Activated T-cell treated with anti-CD3 and anti-CD28 coated beads for 4 hours (primary cell): ENCODE measurements at places on chromosomes 16 and 17.

DNA sequence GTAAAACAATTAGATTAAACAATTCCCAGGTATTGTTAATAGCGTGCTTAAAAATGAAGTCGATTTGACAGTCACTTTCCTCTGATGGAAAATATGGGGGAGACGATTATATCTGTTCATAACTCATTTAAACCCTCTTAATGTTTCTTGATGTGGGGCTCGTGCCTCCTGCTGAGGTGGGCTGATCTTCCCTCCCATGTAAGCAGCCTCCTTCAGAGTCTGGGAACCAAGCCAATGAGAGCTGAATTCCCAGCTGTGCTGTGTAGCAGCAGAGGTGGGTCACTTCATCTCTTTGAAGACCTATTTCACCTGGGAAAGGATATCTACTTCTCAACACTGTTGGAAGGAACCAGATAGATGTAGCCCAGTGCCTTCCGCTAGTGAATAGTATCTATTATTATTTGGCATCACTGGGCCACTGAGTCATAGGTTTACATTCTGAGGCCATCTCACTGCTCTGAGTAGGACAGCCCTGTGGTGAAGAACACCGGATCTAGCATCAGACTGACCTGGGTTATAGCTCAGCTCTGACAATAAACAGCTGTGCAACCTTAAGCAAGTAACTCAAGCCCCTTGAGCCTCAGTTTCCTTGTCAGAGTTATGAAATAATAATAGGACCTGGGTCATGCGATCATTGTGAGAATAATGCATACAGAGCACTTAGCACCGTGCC, 85.3 kb upstream of the C16orf82 start:
- DNase-seq = no peak

DNA sequence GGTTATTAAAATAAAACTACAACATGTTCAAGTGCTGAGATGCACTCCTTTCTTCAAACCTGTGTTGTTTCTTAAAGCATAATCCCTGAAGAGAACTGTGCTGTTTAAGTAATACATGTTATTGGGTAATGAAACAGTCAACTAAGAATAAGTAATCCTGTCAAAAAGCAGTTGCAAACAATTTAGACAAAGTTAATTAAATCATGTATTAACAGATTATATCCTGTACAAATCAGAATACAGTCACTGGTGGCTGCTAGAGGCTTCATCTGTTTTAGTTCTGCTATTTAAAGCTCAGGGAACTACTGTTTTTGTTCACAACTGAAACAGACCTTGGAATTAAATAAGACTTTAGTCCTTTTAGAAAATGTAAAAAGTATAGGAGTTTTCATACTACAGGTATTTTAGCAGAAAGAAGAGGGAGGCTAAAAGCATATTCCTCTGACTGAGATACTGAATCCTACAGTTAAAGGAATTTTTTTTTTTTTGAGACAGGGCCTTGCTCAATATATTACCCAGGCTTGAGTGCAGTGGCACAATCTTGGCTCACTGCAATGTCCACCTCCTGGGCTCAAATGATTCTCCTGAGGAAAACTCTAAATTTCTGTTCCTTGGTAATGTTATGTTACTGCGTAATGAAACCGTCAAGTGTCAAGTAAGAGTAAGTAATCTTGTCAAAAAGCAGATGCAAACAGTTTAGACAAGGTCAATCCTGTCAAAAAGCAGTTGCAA, 27.3 kb upstream of the ITGA2B start:
- DNase-seq = no peak

DNA sequence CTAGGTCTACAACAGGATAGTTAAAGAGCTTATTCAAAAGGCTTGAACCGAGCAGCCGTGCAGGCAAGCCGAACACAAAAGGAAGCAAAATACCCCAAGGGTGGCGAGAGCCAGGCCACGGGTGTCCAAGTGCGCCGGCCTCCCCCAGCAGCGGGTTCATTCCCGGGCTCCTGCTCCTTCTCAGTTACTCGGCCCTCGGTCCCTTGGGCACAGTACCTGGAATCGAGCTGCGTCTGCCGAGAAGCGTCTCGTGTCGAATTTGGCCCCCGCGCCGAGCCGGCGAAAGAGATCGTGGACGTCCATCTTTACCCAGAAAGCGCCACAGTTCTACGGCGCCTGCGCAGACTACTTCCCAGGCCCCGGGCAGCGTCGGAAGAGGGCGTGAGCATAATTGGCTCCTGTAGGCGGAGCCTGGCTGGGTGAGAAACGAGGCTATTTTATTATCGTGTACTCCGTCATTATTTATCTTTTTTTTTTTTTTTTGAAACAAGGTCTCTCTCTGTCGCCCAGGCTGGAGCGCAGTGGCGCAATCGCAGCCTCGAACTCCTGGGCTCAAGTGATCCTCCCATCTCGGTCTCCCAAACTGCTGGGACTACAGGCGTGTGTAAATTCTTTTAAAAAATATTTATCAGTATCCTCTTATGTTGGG, at the start of gene DDX52:
Gene DDX52, minus strand, starts transcription at position 329 of the 649 bp plus-strand sequence. Its CDS starts 26 bp downstream, at position 303.
- peak; percentile 78 for DNase-seq

DNA sequence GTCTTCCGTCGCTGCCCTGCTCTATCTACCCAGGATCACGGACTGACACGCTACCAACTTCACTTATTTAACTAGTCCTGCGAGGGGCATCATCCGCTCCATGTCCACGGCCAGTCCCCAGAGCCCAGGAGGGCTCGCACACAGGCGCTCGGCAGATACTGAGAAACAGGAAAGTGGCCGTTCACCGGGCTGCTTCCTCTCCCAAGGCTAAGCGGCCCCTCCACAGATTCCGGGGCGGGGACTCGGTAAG, 388 bp downstream of the OXLD1 start:
- DNase-seq = no peak

DNA sequence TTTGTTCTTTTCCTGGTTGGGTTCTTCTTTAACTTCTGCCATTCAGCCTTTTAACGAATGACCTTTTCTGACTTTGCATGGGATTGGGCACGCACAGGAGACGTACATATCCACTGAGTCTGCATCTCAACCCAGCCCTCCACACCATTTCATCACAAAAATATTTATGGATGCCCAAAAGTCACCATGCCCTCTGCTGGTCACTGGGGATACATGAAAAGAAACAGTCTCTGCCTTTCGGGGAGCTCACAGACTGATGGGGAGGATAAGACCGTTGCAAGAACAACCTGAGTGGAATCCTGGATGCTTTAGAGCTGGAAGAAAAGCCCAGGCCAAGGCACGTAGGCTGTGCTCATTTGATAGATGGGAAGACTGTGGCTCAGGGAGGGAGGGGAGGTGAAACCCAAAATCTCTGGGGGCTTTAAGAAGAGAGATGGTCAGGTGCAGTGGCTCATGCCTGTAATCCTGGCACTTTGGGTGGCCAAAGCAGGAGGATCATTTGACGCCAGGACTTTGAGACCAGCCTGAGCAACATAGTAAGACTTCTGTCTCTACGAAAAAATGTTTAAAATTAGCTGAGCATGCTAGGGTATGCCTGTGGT, 7.9 kb upstream of the MT2A start:
- no peak for DNase-seq

DNA sequence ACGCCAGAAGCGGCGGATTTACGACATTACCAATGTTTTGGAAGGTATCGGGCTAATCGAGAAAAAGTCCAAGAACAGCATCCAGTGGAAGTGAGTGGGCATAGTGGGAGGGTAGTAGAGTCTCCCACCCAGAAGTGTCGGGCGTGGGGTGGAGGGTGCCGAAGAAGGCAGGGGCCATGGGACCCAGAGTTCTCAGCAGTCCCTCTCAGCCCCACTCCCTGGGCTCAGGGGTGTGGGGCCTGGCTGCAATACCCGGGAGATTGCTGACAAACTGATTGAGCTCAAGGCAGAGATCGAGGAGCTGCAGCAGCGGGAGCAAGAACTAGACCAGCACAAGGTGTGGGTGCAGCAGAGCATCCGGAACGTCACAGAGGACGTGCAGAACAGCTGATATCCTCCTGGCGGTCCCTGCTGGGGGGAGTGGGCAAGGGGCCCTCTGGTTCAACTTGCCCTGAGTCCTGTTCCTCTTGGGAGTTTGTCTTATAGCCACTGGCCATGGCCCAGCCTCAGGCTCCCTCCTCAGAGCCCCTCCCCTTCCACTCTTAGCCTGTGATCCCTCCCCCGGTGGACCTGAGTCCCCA, 916 bp downstream of the E2F4 start:
- no peak for DNase-seq

DNA sequence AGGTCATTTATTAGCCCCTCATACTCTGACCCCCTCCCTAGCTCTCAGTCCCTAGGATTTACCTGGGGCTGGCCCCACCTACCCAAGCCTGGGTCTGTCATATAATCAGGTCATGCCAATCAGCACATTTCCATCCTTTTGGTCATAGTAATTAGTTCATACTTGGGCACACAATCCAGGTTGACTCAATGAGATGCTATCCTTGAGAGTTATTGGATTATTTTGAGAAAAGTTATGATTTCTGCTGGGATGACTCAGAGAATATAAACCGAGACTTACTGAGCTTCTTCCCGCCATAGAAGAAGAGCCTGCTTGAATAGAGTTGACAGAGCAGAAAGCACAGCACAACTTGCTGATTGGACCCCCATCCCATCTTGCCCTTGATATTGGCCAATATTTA, 331.5 kb downstream of the CBLN1 start:
- no peak for DNase-seq

- no peak for DNase-seq
Observed at GRCh38 chr16:12142157-12142556, 165.6 kb downstream of the SNX29 start.

DNA sequence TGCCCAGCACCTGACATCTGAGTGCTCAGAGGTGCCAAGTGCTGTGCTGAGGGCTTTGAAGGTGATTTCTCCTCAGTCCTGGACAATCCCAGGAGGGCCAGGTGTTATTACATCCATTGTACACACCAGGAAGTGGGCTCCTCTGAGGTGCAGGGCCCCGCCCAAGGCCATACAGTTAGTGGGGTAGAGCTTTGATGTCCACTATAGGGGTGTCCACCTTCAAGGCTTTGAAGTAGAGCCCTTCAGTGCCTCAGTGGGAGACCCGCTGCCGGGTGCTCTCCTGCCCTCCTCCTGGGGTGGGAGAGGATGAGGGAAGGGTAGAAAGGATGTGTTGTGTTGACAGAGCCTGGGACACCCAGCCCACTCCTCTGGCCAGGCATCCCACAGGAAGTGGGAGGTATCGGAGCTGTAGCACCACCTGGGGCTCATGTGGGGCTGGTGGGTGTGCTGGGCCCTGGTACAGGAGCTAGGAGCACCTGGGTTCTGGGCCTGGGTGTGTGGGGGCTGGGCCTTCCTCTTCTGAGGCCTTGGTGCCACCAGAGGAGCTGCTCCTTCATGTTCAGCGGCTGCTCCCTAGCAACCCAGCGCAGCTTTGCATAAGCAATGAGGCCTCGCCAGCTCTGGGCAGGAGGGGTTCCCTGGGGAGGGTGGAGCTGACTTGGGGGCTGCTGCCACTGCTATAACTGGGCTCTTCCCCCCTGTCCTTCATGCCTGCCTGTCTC, 7.4 kb downstream of the LASP1 start:
- DNase-seq = no peak

GRCh38 chr16:474420-475122, 49.1 kb downstream of the RAB11FIP3 start:
- DNase-seq = no peak

DNA sequence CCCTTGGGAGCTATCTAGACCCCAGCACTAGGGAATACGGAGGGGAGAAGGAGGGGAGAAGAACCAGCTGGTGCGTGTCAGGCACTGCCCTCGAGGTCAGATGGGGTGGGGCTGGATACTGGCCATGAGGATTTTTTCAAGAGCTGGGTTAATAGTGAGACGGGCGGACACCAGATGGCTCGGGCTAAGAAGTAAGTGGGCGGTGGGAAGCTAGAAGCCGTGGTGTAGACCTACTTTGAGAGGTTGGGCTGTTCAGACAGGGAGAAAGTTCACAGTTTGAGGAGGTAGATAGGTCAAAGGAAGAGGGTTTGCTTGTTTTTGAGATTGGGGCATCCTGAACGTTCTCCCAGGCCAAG, 303.8 kb downstream of the SEC14L1 start:
- DNase-seq = no peak

DNA sequence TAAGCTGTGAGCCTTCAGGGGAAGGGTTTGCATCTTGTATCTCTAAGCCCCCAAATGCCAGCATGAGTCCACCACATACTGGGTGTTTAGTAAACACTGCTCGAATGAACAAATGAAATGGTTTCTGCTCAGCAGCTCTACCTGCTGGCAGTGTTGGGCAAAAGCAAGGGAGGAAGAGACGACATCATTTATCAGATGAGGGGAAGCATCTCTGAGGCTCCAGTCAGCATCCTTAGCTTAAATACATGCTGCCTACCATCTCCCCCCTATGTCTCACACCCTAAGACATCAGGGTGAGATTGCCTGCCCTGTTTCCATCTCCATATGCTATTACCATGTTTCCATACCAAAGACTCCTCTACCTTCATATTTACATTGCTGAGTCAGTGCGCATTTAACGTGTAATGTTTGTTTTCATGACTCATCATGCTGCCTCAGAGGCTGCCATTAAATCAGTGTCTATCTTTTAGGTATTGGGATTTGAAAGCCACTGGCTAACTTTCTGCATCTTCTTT, 379.8 kb downstream of the UTP18 start:
- DNase-seq = no peak

DNA sequence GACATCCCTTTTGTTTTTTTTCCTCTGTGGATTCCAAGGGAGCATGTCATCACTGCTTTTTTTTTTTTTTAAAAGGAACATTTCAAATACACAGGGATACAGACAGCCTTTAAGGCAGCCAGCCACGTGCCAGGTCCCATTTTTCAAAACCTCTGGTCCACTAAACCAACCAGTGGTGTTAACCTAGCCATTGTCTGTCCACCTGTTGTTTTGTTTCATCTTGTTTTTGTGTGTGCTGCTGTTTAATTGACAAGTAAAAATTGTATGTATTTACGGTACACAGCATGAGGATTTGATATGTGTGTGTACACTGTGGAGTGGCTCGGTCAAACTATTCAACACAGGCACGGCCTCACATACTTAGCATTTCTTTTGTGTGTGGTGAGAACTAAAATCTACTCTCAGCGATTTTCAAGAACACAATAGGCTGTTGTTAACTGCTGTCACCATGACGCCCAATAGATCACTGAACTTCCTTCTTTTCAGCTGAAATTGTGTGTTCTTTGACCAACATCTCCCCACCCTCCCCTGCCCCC, 19.2 kb downstream of the TMEM114 start:
- no peak for DNase-seq

- no peak for DNase-seq
Observed at GRCh38 chr17:28182559-28182958, 136.4 kb upstream of the TMEM97 start.

GRCh38 chr16:71408536-71408935, 33.3 kb downstream of the TLE7 start:
- no peak for DNase-seq

DNA sequence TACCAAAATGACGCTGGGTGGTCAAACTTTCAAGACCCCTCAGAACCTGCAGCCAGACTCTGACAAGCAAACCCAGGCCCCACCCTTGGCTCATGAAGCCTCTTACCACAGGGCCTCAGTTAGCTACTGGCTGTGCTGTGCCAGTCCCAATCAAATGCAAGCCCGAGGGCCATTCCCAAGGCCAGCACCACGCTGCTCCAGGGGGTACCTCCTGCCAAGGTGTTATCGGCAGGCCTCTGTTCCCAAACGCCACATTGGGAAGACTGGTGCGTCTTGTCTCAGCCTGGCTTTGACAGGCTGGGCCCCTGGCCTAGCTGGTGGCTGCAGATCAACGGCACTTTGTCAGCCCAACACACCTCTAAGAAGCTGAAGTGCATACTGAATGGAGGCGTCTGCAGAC, 35.8 kb upstream of the NOG start:
- no peak for DNase-seq
